Mammary microvascular endothelial cell (primary cell): ENCODE measurements at places on chromosomes 6 and 20. TPM values are rescaled to one million over a fixed set of nuclear protein-coding genes. Genes with fewer than 3 reads are reported as not detected.

The BPIFA1 gene
- not detected in 2 replicates for total RNA-seq

The DPPA5 gene
- not detected in 2 replicates for total RNA-seq

The SAPCD1 gene
- 0.67 and 1.7 TPM in 2 replicates for total RNA-seq

The RBBP8NL gene
- not detected in 2 replicates for total RNA-seq

The TSPYL1 gene
- 48.4 and 54.3 TPM in 2 replicates for total RNA-seq

The SLC29A1 gene
- total RNA-seq, result 128 and 179 TPM in 2 replicates

The DLK2 gene
- not detected in 2 replicates for total RNA-seq

The MCCD1 gene
- not detected in 2 replicates for total RNA-seq

The ZC2HC1B gene
- not detected in 2 replicates for total RNA-seq
